Naive thymus-derived CD4-positive, alpha-beta T cell (primary cell): ENCODE measurements at places on chromosomes 13 and 19. TPM values are rescaled to one million over a fixed set of nuclear protein-coding genes. Genes with fewer than 3 reads are reported as not detected.

- no peak for DNase-seq
These were observed 10.9 kb downstream of the TMEM255B start for GRCh38 chr13:113769881-113770280.

DNA sequence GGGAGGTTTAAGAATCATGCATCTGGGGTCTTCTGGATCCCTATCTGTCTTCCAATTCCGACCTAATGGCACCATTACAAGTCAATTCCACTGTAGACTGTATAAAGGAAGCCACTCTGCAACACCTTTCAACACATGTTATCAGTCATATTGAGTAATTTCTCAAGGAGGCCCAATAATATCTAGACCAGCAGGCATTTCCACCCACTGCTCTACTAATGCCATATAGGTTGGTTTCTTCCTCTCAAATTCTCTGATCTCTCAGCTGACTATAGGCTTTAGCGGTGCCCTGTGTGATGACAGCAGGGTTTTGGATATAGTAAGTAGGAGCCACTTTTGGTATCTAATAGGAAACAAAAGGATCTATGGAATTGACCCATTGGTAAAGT, 12.4 kb upstream of the ITM2B start:
- DNase-seq, result no peak

DNA sequence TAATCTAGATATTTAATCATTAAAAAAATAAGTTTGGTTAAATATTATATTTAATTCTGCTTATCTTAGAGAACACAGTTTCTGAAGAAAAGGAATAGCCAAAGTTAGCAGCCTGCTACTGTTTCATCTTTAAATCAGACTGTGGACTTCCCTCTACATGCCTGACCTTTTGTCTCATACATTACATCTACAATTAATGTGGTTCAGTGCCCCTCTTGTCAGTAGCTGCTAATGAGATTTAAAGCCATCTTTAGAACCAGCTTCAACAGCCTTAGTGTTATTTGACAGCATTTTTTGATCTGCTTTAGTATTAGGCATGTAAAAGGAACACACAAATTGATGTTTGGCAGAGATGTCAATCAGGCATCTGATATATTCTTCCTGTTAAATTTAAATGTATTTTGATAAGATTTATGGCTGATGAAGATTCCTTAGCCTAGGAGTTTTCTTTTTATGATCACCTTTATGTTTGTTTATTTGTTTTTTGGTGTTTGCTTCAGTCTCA, 1925.8 kb upstream of the PRR20A start:
- no peak for DNase-seq

- no peak for DNase-seq
These were observed 20.0 kb upstream of the CCNP start for GRCh38 chr19:40246292-40247073.

DNA sequence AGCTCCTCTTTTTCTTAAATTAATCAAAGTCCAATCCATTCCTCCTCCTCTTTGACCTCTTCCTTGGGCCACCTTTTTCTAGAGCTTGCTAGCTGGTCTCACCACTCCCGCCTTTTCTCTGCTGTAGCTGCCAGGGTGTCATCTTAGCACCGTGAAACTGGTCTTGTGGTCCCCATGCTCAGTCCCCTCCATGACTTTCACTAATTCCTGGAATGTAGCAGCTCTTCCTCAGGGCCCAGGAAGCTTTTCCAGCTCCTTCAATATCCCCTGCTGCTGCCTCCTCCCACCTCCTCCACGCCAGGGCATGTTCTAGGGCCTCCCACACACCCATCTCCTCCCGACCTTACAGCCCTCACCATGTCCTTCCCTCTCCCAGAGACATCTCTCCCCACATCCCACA, 222.2 kb downstream of the MYO16 start:
- DNase-seq, result no peak

GRCh38 chr13:110127986-110128511, 178.9 kb downstream of the COL4A1 start:
- no peak for DNase-seq

DNA sequence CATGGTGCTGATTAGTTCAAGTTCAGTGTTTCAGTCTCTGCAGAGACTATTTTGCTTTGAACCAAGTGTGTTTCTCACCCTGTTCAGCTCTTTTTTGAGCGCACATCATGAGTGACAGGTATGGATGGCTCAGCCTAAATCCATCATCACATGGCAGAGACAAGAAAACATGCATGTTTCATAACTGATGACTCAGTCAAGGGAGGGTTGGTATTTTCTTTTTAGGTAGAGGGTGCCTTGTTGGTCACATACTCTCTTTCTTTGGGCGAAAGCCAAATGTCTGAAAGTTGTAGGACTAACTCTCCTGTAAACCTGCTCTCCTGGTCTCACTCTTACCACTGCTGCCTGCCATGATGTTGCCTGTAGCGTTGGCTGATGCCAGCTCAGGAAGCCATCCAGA, 48.1 kb upstream of the RAP2A start:
- DNase-seq, result no peak

DNA sequence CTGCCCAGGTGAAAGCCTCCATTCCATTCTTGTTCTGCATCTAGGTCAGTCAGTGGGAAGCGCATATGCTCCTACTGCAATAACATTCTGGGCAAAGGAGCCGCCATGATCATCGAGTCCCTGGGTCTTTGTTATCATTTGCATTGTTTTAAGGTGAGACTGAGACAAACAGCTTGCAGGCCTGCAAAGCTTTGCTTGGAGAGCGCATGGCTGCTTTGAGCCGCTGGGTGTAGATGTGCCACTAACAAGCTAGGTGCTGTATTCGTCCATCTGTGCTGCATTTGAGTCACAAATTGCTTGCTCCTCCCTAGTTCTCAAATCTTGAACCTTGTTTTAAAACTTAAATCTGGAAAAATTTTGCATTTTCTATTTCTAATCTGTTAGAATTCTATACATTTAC, 219.1 kb downstream of the LMO7 start:
- no peak for DNase-seq

GRCh38 chr19:38879400-38879751, 1.3 kb upstream of the RINL start:
- no peak for DNase-seq

- DNase-seq, result no peak
These were observed 133.3 kb upstream of the SLC10A2 start for GRCh38 chr13:103199380-103200088.

GRCh38 chr19:743168-743687, 7.7 kb upstream of the MISP start:
- no peak for DNase-seq

GRCh38 chr19:31784671-31785101, 435.4 kb upstream of the TSHZ3 start:
- DNase-seq, result no peak

DNA sequence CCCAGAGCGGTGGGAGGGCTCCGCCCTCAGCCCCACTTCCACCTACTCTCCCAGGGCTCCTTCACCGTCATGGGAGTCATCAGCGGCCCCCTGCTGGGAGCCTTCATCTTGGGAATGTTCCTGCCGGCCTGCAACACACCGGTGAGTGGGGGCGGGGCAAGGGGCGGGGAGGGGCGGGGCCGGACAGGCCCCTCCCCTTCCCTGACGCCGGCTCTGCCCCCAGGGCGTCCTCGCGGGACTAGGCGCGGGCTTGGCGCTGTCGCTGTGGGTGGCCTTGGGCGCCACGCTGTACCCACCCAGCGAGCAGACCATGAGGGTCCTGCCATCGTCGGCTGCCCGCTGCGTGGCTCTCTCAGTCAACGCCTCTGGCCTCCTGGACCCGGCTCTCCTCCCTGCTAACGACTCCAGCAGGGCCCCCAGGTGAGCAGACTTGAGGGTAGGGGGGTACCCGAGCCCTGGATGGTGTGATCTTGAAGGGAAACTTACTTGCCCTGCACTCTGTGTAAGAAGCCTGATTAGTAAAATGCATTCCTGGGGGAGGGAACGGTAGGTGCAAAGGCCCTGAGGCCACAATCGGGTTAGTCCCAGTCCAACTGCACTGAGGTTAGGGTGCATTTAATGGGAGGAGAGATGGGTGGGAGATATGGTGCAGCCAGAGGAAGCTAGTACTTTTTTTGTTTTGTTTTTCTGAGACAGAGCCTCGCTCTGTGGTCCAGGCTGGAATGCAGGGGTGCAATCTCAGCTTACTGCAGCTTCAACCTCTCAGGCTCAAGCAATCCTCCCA, 12.1 kb downstream of the SLC5A5 start:
- no peak for DNase-seq

DNA sequence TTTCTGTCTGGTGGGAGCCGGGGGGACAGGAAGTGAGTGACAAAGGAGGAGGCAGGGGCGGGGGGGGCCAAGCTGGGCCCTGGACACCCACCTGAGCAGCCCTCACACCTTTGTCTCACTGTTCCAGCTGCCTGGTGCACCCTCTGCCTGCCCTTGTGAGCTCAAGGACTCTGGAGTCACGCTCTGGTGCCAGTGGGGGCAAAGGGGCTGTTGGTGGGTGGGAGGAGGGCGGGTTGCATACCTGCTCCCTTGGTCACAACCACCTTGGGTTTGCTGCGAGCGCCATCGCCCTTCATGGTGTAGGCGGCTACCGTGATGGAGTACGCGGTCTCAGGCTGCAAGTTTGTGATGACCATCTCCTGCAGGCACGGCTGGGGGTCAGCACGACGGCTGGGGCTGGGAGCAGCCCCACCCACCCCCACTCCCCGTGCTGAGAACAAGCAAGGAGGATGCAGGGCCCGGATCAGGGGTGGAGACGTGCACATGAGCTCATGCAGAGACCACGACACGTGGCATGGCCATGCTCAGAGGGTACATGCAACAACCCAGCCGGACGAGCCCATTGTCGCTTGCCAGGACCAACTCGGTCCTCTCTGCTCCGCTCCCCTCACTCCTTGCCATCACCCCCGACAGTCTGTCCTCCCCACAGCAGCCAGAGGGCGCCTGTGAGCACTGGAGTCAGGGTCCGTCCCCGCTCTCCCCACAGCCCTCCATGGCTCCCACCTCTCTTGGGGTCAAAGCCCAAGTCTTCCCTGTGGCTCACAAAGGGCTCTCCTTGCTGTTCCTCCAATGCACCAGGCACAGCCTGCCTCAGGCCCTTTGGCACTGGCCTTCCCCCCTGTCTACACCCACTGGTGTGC, 114.9 kb downstream of the PTPRS start:
- no peak for DNase-seq

ZNF66 gene
- total RNA-seq, result 7.6 TPM

PHF11 gene
- 106 TPM for total RNA-seq

AMER2 gene
- not detected in 2 replicates for total RNA-seq

OR1I1 gene
- not detected for total RNA-seq
